ENCODE measurements at places on chromosomes 5 and 9. TPM values are rescaled to one million over a fixed set of nuclear protein-coding genes. Genes with fewer than 3 reads are reported as not detected.

DNA sequence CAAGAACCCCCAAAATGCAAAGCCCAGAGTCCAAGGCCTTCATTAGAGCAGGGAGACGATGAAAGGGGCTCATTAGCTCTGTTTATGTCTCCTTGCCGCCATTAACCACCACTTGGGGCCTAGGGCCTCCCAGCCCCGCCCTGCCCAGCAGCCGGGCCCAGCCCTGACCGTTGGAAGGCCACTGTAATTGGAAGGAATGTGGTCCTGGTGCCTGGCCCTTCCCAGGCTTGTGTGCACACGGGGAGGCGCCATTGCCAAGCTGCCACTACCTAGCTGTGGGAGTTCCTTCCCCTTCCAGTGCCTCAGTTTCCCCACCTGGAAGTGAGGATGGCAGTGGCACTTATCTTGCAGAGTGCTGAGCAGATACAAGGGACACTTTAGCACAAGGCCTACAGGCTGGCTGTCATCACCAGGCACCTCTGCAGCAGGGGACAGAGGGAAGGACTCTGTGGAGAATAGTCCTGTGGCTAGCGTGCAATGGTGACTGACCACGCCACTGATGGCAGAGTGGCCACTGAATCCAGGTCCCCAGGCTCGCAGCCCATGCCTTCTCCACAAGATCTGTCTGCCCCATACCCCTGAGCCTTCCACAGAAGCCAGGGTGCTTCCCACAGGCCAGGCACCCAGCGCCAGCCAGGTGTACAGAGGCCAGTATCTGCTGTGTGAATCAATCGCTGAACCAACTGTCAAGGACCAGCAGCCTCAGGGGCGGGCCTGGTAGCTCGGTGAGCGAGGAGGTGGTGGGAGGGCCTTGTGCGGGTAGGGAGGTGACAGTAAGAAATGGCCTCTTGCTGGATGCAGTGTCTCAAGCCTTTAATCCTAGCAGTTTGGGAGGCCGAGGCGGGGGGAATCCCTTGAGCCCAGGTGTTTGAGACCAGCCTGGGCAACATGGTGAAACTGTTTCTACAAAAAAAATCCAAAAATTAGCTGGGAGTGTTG, 20.8 kb downstream of the GBGT1 start:
- H3K27ac ChIP-seq = peak overlapping the region; percentile 51
- H3K27me3 ChIP-seq = no peaks in the 10 kb centered on the region
- DNase-seq = no peak
- H3K36me3 ChIP-seq = no peaks in the 10 kb centered on the region

SPAG8 gene
- total RNA-seq = not detected

DNA sequence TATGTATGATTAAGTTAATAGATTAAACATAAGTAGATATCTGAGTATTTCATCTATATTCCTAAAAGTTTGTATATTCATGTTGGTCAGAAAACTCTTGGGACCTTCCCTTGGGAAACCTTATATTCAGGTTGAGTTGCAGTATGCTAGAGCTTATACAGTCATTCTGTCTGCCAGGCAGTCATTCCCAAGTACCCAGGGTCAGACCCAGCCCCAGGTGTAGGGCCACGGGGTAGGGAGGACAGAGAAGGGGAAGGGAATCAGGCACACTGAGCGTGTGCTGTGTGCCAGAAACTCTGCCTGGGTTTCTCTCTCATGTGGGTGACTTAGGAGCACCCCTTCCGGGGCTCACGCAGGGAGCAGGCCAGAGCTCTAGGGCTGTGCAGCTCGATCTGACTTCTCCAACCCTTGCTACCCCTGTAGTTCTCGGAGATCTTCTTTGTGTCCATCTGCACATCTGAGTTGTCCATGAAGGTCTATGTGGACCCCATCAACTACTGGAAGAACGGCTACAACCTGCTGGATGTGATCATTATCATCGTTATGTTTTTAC, 28.2 kb downstream of the CATSPER3 start:
- H3K4me3 ChIP-seq = no peak overlapping the region
- no peaks in the 10 kb centered on the region for H3K4me1 ChIP-seq
- no peaks in the 10 kb centered on the region for H3K27me3 ChIP-seq
- no peaks in the 10 kb centered on the region for H3K36me3 ChIP-seq

- DNase-seq = no peak
- no peak overlapping the region for H3K4me3 ChIP-seq
- H3K4me1 ChIP-seq = no peaks in the 10 kb centered on the region
- H3K27ac ChIP-seq = no peak overlapping the region
- no peaks in the 10 kb centered on the region for H3K27me3 ChIP-seq
- H3K36me3 ChIP-seq = no peaks in the 10 kb centered on the region
Observed at GRCh38 chr5:110034056-110034600, 344.4 kb downstream of the MAN2A1 start.

SOX30 gene
- total RNA-seq = not detected

GRCh38 chr5:161094411-161094810, 242.4 kb upstream of the ATP10B start:
- no peaks in the 10 kb centered on the region for H3K27me3 ChIP-seq
- H3K4me3 ChIP-seq = no peak overlapping the region
- no peak for DNase-seq
- H3K27ac ChIP-seq = no peak overlapping the region
- no peaks in the 10 kb centered on the region for H3K36me3 ChIP-seq

GRIN1 gene
- 0.74 TPM for total RNA-seq

GRCh38 chr5:36943584-36943983, 67.0 kb downstream of the NIPBL start:
- no peak for DNase-seq
- H3K27ac ChIP-seq = no peak overlapping the region
- no peaks in the 10 kb centered on the region for H3K27me3 ChIP-seq
- no peak overlapping the region for H3K4me3 ChIP-seq
- no peaks in the 10 kb centered on the region for H3K36me3 ChIP-seq
- peaks cover 33% of the 10 kb centered on the region for H3K4me1 ChIP-seq

GBGT1 gene
- 27.0 TPM for total RNA-seq

MYOZ3 gene
- not detected for total RNA-seq

DIPK1B gene
- total RNA-seq = 11.5 TPM

DNA sequence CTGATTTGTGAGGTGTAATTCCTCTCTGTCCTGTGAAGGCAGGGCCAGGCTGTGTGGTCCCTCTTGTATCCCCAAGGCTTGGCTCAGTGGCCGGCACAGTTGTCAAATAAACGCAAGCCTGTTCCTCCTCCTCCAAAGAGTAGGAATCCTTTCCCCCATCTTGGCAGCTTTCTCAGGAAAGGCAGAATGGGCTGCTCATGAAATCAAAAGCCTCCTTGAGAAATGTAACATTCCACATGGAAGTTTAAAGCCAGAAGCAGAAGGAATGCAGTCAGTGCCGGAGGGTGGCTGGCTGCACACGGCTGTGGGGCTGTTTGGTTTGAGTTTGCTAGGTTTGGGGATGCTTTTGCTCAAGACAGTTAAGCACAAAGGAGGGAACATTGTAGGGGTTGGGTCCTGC, 34.5 kb upstream of the MED10 start:
- H3K27ac ChIP-seq = no peak overlapping the region
- DNase-seq = no peak
- H3K36me3 ChIP-seq = no peaks in the 10 kb centered on the region
- H3K27me3 ChIP-seq = no peaks in the 10 kb centered on the region
- H3K4me1 ChIP-seq = no peaks in the 10 kb centered on the region

DNA sequence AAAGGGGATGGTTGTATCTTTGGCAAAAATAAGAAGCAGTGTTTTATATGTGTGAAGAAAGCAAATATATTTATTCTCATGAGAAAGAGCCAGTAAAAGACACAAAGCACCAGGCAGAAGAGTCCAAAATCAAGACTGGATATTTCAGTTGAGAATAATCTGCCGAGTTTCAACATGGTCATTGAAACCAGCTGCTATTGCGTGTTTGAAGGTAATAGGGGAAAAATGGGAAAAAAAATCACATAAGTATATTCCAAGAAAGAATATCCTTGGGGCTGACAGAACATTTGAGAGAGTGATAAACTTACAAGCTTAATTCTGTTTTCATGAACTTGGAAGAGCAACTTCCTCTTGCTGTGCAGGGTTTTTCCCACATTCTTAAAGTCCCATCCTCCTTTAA, 79.9 kb downstream of the ISOC1 start:
- no peaks in the 10 kb centered on the region for H3K4me1 ChIP-seq
- no peak overlapping the region for H3K4me3 ChIP-seq
- no peaks in the 10 kb centered on the region for H3K36me3 ChIP-seq
- DNase-seq = no peak

COMMD10 gene
- 22.6 TPM for total RNA-seq

GRCh38 chr9:107358986-107359385, 75.9 kb downstream of the RAD23B start:
- H3K4me1 ChIP-seq = no peaks in the 10 kb centered on the region
- no peaks in the 10 kb centered on the region for H3K36me3 ChIP-seq
- DNase-seq = no peak

- peaks cover 6% of the 10 kb centered on the region for H3K4me1 ChIP-seq
- DNase-seq = no peak
- no peaks in the 10 kb centered on the region for H3K27me3 ChIP-seq
- H3K27ac ChIP-seq = no peak overlapping the region
- H3K36me3 ChIP-seq = no peaks in the 10 kb centered on the region
Observed at GRCh38 chr5:113112435-113112834, 135.8 kb downstream of the DCP2 start.
